ENCODE measurements at places on chromosomes 2 and 18.

DNA sequence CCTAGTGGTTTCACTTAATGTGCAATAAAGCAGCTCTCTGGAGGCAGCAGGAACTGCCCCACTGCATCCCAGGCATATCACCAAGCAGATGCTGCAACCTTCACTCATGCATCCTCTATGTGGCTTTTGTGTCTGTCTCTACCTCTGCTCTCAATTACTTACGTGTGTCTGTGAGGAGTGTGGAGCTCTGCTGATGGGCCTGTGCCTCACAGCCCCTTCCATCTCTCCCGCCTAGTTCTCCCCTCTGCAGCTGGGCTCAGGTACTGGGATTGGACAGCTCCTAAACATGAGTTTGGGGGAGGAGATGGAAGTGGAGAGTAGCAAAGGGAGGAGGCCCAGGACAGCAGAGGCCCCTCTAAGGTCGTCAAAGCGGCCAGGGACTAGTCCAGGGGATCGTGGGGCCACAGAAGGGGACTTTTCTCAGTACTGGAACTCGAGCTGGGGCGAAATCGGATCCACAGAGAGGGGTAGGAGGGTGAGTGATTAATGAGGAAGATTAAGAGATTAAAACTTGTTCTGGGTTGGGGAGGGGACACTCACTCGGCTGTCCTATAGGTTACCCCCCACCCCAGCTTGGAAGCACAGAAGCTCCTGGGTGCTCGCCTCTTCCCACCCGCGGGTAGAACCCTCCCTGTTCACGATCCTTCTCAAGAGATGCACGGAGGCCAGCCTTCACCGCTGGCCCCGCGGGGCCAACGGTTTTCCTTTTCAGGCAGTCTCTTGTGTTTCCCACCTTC, 2.1 kb upstream of the LBX2 start:
- DNase-seq, result no peak

- DNase-seq, result no peak
These were observed 74.7 kb downstream of the PRKCE start for GRCh38 chr2:45726188-45726587.

- no peak for DNase-seq
These were observed 60.0 kb downstream of the ZEB2 start for GRCh38 chr2:144459937-144460336.

- DNase-seq, result no peak
These were observed 155.0 kb upstream of the SERTAD2 start for GRCh38 chr2:64808754-64809153.

DNA sequence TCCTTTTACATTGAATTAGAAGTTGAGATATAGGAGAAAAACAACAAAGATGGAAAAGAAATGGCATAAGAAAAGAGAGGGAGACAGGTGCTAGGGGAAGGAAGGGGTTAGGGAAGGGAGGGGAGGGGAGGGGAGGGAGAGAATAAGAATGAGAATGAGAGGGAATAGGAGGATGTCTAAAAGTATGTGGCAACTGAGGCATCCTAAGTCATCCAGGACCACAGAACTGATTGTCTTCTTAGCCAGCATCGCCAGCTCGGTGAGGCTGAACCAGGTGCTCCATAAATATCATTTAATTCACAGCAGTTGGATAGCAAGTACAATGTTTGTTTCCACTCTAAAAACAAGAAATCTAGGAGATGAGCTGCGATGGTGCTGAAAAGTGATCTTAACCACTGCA, 393.5 kb downstream of the TMEM182 start:
- DNase-seq, result no peak

All from CD8-positive, alpha-beta T cell (primary cell).